ENCODE measurements at places on chromosomes 7 and 10. TPM values are rescaled to one million over a fixed set of nuclear protein-coding genes. Genes with fewer than 3 reads are reported as not detected.
A peak's percentile ranks its signal among the peaks of the same experiment; 100 is the strongest.

DNA sequence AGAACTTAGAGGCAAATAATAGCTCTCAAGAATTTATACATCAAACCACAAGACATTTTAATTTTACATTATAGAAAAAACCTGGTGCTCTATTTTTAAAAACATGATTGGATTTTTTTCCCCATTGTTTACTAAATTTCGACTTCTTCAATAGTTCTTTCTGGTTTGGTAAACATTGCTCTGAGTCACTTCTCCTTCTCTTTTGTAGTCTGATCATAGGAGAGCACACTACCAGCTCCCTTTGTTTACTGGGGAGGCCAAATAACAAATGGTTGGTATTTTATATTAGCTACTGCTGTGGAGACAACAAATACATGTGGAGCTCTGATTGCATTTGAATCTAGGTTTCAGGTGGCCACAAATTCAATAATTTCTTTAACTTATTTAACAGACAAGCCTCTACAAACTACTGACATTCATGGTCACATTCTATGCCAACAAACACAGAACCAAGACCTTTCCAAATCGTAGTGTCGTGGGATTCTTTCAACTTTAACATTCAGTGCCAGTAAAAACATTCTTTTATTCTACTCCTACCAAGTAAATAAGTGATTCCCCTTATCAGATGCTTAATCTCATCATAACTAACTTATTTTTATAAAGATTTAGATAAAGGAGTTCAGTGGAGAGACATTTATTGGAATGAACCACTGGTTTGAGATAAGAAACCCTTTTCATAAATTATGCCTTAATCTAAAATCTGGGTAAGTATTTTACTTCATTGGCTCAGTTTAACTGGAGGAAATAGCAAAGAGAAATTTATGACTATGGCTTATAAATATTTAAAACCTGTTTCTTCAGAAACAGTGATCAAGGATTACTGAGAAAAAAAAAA lies 17.7 kb upstream of the FXYD4 start:
- no peak overlapping the region for H3K4me3 ChIP-seq
- H3K36me3 ChIP-seq: no peaks in the 10 kb centered on the region
- no peaks in the 10 kb centered on the region for H3K27me3 ChIP-seq

The NUTM2D gene
- 1.1 TPM for total RNA-seq

DNA sequence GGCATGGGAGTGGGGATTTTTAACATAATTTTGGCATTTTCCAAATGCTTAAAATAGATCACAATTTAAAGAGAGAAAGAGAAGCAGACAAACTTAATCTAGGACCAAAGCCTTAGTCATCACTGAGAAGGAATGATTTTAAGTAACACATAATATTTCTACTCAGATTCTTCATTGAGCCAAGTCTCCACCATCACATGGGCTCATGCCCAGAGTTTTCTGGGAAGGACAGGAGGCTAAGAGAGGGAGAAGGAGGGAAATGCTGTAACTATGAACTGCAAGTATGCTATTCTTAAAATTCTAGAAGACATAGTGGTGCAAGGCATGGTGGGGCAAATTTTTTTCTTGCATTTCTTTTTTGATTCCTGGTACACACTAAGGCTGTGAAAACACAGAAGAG lies 23.8 kb upstream of the UBE2D1 start:
- no peaks in the 10 kb centered on the region for H3K4me1 ChIP-seq
- H3K36me3 ChIP-seq: no peaks in the 10 kb centered on the region
- H3K27ac ChIP-seq: no peak overlapping the region
- H3K4me3 ChIP-seq: no peak overlapping the region
- no peak for DNase-seq
- no peaks in the 10 kb centered on the region for H3K27me3 ChIP-seq

DNA sequence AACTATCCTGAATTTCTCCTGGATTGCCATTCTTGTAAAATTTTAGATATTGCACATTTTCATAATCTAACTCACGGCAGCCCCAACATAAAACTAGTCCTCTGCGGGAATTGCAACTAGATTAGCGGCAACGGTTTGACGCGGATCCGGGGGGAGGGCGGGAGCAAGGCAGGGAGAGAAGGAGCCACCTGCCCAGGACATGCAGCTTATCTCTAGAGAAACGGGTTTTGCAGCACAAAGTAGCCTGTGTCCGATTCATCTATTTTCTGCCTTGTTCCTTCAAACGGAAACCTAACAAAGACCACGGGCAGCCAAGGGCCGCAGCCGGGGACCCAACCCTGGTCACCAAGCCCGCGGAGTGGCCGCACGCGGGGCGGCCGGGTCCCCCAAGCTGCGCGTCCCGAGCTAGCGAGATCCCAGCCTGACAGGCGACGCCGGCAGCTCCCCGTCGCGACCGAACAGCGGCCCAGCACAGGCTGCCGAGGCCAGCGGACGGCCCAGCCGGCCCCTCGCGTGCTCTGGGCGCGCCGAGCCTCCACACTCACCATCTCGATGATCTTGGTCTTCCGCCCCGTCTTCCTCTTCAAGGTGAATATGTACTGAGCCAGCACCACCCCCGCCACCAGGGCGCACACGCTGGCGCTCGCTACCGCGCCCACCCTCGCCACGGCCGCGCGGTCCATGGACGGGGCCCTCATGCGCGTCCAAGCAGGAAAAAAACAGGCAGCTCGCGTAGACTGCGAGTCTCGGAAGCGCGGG lies at the start of gene NT5C3A:
Gene NT5C3A (minus strand): TSS at position 754 of the 759 bp plus-strand sequence. CDS start 71 bp downstream, at position 683.
- peaks cover under 1% of the 10 kb centered on the region for H3K36me3 ChIP-seq
- no peak for DNase-seq
- H3K4me3 ChIP-seq: peak within 1 kb of the TSS; percentile 88
- no peaks in the 10 kb centered on the region for H3K27me3 ChIP-seq
- peaks cover 42% of the 10 kb centered on the region for H3K4me1 ChIP-seq

The DPP6 gene
- 0.38 TPM for total RNA-seq

GRCh38 chr10:26780793-26781601 lies 79.8 kb downstream of the ABI1 start:
- H3K27ac ChIP-seq: peak overlapping the region; percentile 74
- no peaks in the 10 kb centered on the region for H3K27me3 ChIP-seq
- peaks cover 59% of the 10 kb centered on the region for H3K4me1 ChIP-seq
- H3K36me3 ChIP-seq: no peaks in the 10 kb centered on the region
- DNase-seq: no peak

The CHRM2 gene
- total RNA-seq: not detected

- no peak overlapping the region for H3K27ac ChIP-seq
- no peak overlapping the region for H3K4me3 ChIP-seq
- H3K36me3 ChIP-seq: no peaks in the 10 kb centered on the region
- DNase-seq: no peak
- H3K27me3 ChIP-seq: no peaks in the 10 kb centered on the region
Observed at GRCh38 chr7:36147361-36147760, 5.7 kb upstream of the EEPD1 start.

The GSTO2 gene
- total RNA-seq: 18.0 TPM

The REPIN1 gene
- total RNA-seq: 42.8 TPM

DNA sequence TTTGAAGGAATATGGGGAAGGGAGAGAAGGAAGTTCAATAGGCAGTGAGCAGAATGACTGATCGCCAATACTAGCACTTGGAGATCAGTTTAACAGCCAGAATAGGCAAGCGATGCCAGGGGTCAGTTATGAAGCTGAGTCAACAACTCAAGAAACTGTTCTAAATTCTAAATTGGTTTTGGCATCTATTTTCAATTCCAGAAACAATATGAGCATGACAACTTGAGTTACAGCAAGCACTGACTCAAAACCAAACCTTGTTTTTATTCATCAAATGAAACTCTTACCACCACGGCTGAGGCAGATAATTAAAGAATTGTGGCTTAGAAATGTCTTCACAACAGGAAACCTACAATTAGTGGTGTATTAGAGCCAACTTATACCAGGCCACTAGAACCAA lies 180.5 kb upstream of the ASAH2 start:
- peaks cover 11% of the 10 kb centered on the region for H3K4me1 ChIP-seq
- H3K27me3 ChIP-seq: no peaks in the 10 kb centered on the region
- no peaks in the 10 kb centered on the region for H3K36me3 ChIP-seq
- H3K27ac ChIP-seq: peak overlapping the region; percentile 58
- H3K4me3 ChIP-seq: peak overlapping the region; percentile 26

DNA sequence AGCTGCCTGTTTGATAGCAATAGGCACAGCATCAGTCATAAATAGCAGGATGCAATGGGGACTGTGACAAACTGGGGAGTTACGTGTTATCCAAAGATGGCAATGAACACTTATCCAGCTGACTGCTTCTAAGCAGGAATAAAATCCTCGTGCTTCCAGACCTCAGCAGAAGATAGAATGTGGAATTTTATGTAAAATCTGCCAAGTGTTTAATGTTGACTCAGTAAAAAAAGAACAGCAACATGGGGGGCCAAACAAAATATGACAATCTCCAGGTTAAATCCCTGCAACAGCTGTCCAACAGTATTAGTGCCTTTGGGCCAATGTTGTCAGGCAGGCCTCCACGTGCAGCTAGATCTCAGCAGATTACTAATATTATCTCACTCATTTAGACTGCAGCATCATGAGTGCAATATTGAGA lies 127.3 kb downstream of the SEMA3C start:
- no peak overlapping the region for H3K4me3 ChIP-seq
- H3K36me3 ChIP-seq: no peaks in the 10 kb centered on the region
- H3K4me1 ChIP-seq: peaks cover 11% of the 10 kb centered on the region
- H3K27ac ChIP-seq: no peak overlapping the region

GRCh38 chr7:158396301-158396905 lies 191.2 kb downstream of the PTPRN2 start:
- no peaks in the 10 kb centered on the region for H3K27me3 ChIP-seq
- no peak for DNase-seq
- H3K4me1 ChIP-seq: peaks cover 4% of the 10 kb centered on the region
- no peaks in the 10 kb centered on the region for H3K36me3 ChIP-seq
- H3K27ac ChIP-seq: peak overlapping the region; percentile 70
- H3K4me3 ChIP-seq: no peak overlapping the region

GRCh38 chr10:95832216-95833041 lies 75.3 kb upstream of the CC2D2B start:
- DNase-seq: no peak
- no peaks in the 10 kb centered on the region for H3K27me3 ChIP-seq
- peak overlapping the region; percentile 73 for H3K27ac ChIP-seq

DNA sequence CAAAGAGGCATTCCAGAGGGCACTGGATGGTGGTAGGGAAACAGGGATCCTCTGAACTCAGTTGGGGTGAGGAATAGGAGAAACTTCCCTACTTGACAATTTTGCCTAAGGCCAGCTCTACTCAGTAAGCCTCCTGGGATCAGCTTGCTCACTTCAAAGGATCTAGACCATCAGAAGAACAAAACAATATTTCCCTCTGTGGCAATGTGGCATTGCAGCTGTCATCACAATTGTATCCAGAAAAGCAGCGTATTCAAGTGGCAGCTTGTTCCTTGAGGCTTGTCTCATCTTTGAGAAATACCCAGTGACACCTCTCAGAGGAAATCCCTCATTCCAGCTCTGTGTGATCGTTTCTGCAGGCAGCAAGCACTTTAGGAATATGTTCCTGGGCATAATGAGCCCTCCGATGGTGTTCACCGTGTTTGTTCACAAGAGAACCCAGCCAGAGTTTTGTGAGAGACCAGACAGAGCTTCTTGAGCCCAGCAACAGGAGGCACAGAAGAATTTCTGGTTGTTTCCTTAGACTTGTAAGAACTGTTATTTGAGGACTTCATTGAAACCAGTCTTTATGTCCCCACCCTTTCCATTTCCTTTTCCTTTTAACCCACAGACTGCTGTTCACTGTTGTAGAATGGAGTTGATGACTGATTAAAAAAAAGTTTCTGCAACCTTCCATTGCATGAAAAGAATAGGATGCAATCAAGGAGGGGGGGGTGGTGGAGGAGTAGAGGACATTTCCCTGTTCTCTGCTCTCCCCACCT lies 747.3 kb downstream of the LRMDA start:
- H3K4me3 ChIP-seq: no peak overlapping the region
- no peaks in the 10 kb centered on the region for H3K36me3 ChIP-seq
- no peak for DNase-seq
- no peak overlapping the region for H3K27ac ChIP-seq
- no peaks in the 10 kb centered on the region for H3K27me3 ChIP-seq
- no peaks in the 10 kb centered on the region for H3K4me1 ChIP-seq

- no peak overlapping the region for H3K4me3 ChIP-seq
- H3K4me1 ChIP-seq: no peaks in the 10 kb centered on the region
- no peaks in the 10 kb centered on the region for H3K27me3 ChIP-seq
- DNase-seq: peak; percentile 14
Observed at GRCh38 chr7:139714163-139714901, 63.5 kb downstream of the HIPK2 start.

The PLXDC2 gene
- total RNA-seq: 50.4 TPM

DNA sequence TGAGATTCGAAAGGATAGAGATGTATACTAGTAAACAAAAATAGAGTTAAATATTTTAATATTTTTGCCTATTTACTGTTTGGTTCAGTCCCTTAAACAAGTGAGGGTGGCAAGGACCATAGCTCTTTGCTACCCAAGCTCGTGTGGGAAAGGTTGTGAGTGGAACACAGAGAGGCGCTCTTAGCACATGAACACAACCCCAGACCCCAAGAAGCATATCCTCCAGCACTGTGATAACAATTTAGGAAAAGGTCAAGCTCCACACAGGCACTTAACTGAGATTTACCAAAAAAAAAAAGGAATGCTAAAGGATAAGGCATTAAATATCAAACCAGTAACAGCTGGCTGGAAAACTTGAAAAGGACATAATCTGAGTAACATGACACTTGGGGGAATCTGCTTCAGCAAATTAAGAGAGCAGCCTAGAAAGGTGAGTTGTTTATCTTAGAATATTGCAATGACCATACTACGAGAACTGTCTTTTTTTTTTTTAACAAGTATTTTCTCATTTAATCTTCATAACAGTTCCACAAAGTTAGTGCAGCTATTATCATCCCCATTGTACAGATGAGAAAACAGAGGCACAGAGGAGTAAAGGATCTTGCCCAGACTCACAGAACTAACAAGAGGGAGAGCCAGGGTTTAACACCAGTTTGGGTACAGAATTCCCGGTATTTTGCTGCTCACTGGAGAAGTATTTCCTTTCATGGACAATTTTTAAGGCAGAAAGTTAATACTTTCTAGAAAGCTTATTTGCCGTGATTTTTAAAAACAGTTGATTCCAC lies 303.5 kb upstream of the AOAH start:
- H3K4me3 ChIP-seq: no peak overlapping the region
- H3K27ac ChIP-seq: no peak overlapping the region
- no peak for DNase-seq
- no peaks in the 10 kb centered on the region for H3K36me3 ChIP-seq
- H3K4me1 ChIP-seq: peaks cover 18% of the 10 kb centered on the region
- H3K27me3 ChIP-seq: no peaks in the 10 kb centered on the region

Measured in esophagus squamous epithelium (tissue), 5 donors.